ENCODE measurements at places on chromosomes 1 and 21.

- no peak for DNase-seq
Observed at GRCh38 chr1:112386024-112386723, 9.8 kb upstream of the CTTNBP2NL start.

DNA sequence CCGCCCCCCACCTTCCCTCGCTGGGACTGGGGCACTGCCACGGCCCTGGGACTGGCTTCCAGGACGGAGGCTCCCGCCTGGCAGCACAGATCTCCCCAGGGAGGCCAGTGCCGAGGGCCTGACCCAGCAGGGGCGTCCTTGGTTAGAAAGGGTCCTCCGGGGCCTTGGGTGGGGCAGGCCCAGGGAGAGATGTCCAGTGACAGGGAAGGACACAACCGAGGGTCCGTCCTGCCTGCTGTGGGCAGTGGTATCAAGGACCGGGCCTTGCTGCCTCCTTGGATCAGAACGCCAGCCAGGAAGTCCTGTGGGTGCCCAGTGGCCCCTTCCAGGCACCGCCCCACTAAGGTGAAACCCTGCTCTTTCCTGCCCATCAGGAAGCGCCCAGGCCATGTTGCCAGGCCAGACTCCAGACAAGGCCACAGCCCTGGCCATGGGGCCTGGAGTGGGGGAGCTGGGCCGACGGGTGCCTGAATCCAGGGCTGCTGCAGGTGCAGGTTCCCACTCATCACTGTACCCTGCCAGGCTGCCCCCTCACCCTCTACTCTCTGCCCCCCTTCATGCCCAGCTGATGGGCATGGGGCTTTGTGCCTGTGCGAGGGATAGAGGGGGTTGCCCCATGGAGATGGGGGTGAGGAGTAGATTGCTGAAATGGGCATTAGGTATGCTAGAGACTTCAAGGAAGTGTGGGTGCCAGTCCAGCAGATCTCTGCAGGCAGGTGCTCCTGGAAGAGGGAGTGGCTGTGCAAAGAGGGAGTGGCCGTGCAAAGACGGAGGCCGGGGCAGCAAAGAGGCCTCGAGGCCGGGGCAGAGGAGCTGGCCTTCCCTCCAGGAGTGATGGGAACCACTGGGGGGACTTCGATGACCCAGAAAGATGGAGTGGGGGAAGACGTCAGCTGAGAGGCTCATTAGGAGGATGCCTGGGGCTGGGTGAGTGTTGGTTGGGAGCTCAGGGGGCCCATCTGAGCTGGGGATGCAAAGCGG, 2.2 kb upstream of the PRKCZ start:
- no peak for DNase-seq

DNA sequence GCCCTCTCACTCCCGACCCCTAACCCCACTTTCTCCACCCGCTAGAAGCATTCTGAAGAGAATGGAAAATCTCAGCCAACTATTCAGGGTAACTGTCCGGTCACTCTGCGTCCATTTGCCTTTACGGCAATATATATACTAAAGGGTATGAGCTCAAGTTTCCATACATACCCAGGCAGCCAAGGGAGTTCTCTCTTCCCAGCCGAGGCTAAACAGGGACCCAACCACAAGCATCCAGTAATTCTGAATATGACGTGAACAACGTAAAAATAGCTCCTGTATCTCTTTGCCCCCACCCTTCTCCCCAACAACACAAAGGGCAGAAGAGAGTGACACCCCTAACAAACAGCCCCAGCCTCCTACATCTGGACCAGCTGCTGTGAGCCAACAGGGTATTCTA, 67.7 kb downstream of the SSBP3 start:
- DNase-seq: no peak

- DNase-seq: no peak
Observed at GRCh38 chr21:43819511-43820405, 30.4 kb downstream of the RRP1 start.

- DNase-seq: no peak
Observed at GRCh38 chr1:87204441-87204840, 124.2 kb upstream of the LMO4 start.

- no peak for DNase-seq
Observed at GRCh38 chr1:179925922-179926849, 28.4 kb upstream of the CEP350 start.

DNA sequence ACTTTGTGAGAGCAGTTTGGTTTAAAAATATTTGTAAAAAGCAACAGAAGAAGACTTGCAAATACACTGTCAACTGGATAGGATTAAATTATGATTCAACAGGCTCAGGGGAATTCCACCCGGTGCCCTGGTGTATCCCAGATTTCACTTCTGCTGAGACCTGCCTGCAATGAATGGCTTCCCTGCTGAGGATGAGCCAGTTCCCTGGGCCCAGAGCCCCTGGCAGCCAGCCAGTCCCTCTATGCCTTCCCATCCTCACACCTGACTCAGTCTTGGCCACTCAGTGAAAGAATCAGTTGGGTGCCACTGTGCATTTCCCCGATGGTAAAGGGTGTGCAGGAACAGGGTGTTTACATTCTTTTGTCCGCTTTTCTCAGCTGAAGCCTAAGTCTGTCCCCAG, 64.4 kb downstream of the KCTD3 start:
- no peak for DNase-seq

DNA sequence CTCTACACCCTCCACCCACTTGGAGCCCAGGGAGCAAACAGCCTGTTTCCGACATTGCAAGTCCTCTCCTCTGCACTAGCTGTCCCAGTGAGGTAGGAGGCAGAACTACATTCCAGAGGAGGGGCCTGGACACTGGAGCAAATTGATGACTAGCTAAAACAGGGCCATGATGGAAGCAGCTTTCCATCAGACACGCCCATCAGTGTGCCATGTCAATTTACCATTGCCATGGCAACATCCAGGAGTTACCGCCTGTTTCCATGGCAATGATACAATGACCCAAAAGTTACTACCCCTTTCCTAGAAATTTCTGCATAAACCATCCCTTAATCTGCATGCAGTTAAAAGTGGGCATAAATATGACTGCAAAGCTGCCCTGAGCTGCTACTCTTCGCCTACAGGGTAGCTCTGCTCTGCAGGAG, 647.1 kb downstream of the PTPRU start:
- no peak for DNase-seq

DNA sequence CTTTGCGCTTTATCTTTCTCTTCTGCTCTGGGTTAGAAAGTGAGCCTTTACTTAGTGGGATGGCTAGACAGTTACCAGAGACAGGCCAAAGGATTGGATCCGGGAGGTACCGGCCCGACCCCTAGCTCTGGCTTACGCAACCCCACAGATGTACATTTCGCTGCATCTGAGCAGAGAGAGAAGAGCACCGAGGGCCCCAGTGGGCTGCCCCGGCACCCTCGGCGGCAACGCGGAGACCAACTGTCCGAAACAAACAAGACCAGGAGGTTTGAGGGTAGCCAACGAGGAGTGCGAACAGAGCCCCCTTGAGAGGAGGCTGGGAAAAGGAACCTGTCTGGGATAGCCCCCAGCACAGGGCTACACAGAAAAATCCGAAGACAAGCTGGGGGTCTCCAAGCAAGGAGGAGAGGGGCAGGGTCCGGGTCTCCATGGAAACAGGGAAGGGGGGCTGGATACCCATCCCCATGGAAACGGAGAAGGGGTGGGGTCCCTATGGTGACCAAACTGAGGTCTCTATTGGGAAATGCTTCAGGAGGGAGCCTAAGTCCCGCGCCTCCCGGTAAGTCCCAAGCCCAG, 373 bp downstream of the MTF1 start:
- DNase-seq: no peak

DNA sequence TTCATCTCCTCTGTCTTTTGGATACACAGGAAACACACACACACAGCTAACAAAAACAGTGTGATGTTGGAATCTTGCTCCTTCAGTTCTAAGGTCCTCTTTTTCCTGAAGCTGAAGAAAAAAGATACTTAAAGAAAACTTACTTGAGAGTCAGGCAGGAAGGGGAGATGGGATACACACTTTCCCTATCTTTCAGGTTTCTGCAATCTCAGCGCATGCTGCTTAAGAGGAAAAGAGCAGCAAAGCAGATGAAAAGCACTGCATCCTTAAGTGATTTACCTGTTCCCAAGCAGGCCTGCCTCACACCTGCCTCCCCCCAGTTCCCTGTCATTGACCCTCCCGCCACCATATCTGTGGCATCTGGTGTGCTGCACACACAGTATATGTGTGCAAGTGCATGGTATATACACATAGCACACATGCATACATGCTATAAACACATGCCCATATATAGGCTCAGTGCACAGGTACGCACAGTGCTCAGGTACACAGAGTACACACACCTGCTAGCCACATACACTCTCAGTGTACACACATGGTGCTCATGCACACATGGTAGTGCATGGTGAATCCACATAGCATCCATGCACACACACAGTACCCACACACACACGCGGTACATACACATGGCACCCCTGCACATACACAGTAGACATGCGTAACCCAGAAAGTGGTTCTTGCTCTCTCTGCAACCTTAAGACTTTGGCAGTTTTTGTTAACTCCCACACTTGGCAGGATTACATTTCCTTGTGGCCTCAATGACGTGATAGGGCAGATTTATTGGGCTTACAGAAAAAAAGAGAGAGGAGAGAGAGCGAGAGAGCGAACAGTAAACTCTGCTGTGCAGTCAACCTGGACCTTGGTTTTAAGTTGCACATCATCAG, 166.9 kb downstream of the TOMM20 start:
- DNase-seq: no peak

DNA sequence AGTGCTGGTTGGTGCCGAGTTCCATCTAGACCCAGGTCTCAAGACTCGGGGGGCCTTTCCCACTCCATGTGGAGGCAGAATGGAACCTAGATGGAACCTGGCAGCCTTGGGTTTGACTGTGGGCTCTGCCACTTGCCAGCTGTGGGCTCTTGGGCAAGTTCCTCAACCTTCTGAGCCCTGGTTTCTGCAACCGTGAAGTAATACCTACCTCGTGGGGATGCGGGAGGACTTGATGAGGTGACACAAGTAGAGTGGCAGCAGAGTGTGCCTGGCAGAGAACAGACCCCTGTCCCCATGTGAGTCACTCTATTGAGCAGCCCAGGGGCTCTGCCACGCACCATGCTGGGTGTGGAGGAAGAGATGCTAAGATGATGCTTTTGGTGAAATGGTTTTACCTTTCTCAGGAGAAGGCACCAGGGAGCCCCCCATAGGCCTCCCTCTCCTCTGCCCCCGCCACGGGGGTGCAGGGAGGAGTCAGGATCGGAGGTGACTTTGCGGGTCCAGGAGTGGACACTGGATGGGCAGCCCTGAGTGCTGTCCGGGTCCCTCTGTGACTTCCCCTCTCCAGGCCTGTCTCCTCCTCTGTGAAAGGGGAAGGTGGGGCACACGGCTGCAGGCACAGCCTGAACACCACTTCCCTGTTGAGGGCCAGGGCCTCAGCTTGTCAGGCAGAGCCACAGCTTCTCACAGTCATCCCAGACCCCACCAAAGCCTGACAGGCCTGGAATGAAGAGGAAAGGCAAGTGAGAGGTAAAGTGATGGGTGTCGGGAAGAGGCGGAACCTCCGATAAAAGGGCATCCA, 36.7 kb upstream of the EDN2 start:
- no peak for DNase-seq

DNA sequence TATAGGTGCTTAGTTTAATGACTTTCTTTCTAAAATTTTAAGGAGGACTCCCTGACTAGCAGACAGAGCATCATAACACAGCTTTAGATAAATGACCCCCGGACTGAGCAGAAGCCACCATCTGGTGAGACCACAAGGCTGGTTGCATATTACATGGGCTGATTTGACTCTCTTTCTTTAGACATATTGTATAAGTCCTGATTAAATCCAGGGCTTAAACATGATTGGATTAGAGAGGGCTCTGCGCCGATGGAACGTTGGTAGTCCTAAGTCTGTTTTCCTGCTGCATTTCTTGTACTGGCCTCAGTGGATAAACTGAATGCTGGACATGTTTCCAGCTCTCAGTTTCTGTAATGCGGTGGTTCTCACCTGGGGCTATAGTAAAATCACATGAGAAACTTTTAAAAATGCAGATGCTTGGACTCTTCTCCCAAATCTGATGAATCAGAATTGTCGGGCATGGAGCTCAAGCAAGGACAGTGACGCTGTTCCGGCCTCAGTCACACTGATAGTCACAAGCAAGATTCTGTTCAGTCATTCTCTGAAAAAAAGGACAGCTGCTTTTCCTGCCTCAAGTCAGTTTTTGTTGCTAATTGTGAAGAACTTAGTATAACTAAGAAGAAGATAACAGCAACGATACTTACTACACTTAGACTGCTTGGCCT, 16.6 kb downstream of the DDI2 start:
- no peak for DNase-seq

DNA sequence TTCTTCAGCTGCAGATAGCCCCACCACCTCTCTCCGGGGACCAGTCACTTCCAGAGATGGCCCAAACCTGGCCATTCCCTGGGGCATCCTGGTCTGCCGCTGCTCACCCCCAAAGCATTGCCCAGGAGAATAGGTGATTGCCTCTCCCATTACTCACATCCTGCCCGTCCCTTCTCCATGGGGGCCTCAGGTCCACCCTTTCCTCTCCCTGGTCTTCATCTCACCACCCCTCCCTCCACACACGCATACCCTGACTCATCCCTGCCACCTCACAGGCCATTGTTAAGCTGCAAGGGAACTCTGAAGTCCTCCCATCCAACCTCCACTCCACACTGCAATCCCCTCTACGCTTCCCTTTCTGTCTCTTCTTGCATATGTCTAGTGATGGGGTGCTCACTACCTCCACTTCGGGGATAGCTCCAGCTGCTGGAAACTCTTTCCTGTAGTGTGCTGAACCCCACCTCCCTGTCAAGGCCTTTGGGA, at the start of gene PLEKHG5:
TSS of gene PLEKHG5 (minus strand) at position 188 of the 483 bp plus-strand sequence. CDS start 14,096 bp downstream, outside the sequence.
- no peak for DNase-seq

DNA sequence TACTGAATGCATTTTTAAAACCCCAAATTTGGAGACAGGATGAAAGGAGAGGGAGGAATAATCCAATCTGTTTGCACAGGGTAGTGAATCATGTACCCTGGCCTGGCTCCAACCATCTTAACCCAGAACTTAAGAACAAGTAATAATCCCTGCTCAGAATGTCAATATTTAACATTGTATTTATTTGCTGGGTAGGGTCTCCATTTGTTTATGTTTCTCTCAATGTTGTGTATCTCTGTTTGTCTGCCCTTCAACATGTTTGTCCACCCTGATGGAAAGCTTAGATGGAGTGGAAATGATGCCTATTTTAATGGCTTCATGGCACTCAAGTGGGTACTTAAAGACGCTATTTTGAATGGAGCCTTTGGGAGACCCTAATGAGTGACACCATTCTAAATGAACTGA, 54.4 kb upstream of the CDC42BPA start:
- no peak for DNase-seq

- no peak for DNase-seq
Observed at GRCh38 chr1:14362331-14362730, 236.2 kb upstream of the KAZN start.

- DNase-seq: no peak
Observed at GRCh38 chr1:12346483-12347151, 116.8 kb downstream of the VPS13D start.

DNA sequence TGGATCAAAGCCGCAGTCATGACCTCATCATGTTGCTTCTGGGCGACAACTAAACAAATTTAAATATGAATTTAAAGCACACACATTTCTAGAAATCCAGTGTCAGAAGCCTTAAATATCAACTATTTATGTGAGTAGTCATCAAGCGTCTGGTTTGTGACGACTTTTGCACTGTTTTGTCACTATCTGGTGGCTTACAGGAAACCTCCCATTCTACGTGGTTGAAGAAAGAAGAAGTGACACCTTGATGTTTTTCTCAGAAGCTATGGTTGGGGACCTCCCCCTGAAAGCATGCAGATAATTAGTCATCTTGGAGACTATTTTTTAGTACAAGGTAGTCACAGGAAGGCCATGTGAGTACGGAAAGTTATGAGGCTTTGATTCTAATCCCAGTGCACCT, 58.5 kb downstream of the TENT5C start:
- DNase-seq: peak; percentile 79

- DNase-seq: no peak
Observed at GRCh38 chr1:13714851-13715250, 14.9 kb downstream of the PRDM2 start.

- no peak for DNase-seq
Observed at GRCh38 chr1:6724517-6725141, 23.0 kb upstream of the DNAJC11 start.
